ENCODE measurements at places on chromosomes 2 and 18.

DNA sequence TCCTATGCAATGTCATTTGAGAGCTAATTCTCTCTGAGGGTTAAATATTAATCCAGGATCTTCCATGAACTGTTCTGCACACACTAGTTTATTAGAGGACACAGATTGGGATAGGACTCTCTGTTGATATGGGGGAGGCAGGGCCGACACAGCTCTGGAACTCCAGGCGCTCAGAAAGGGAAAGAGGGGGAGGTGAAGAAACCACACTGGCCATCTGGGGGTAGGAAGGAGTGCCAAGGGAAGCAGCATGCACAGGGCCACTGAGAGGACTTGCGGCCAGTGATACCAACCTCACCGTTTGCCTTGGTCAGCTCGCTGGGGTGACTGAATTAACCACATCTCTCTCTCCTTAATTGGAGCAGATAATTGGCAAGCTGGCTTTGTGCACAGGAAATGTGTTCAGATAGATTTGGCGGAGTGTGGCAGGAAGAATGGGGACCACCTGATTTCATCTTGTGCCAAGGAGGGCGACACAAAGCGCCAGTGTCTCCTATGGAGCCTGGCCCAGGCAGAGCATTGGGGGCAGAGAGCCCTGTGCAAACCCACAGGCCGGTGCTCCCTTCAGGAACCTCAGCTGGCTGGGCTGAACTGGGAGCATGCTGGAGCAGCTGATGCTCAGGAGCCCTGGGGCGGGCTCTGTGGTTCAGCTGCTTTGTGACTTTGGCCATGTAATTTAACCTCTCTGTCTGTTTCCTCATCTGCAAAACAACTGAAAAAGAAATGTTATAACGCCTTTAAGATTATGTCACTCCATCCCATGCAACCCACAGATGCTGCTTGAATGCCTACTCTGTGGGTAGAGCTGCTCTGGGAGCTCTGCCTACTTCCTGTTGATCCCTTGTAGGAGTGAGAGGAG, 114.7 kb upstream of the STON1 start:
- peak; percentile 37 for DNase-seq
- peak overlapping the region; percentile 68 for H3K27ac ChIP-seq
- peaks cover 42% of the 10 kb centered on the region for H3K4me1 ChIP-seq
- peaks cover 1% of the 10 kb centered on the region for H3K36me3 ChIP-seq

- no peaks in the 10 kb centered on the region for H3K36me3 ChIP-seq
- no peak overlapping the region for H3K27ac ChIP-seq
- no peak overlapping the region for H3K4me3 ChIP-seq
- DNase-seq: no peak
- H3K4me1 ChIP-seq: no peaks in the 10 kb centered on the region
Measured at GRCh38 chr18:27695503-27695902, 481.4 kb downstream of the CDH2 start.

- no peaks in the 10 kb centered on the region for H3K36me3 ChIP-seq
- H3K4me3 ChIP-seq: no peak overlapping the region
- no peak for DNase-seq
Measured at GRCh38 chr2:60482222-60482621, 71.2 kb downstream of the BCL11A start.

DNA sequence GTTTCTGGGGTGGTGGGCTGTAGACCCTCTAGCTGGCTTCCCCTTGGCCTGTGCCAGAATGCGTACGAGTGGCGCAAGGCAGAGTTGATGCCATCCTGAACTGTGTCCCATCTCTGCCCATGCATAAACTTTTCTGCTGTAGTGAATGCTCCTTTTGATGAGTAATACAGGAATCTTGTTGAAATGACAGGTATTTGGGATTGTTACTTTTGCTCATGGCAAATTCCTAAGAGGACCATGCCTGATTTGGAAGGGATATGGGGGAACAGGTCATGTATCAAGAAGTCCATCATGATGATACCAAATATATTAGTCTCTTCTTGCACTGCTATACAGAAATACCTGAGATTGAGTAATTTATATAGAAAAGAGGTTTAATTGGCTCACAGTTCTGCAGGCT, 648.0 kb downstream of the SLC4A3 start:
- no peaks in the 10 kb centered on the region for H3K27me3 ChIP-seq
- H3K4me3 ChIP-seq: no peak overlapping the region
- H3K27ac ChIP-seq: no peak overlapping the region
- H3K4me1 ChIP-seq: no peaks in the 10 kb centered on the region

- no peak overlapping the region for H3K27ac ChIP-seq
- no peak overlapping the region for H3K4me3 ChIP-seq
- peaks cover 28% of the 10 kb centered on the region for H3K4me1 ChIP-seq
- no peaks in the 10 kb centered on the region for H3K36me3 ChIP-seq
Measured at GRCh38 chr2:10864861-10865636, 46.7 kb upstream of the KCNF1 start.

DNA sequence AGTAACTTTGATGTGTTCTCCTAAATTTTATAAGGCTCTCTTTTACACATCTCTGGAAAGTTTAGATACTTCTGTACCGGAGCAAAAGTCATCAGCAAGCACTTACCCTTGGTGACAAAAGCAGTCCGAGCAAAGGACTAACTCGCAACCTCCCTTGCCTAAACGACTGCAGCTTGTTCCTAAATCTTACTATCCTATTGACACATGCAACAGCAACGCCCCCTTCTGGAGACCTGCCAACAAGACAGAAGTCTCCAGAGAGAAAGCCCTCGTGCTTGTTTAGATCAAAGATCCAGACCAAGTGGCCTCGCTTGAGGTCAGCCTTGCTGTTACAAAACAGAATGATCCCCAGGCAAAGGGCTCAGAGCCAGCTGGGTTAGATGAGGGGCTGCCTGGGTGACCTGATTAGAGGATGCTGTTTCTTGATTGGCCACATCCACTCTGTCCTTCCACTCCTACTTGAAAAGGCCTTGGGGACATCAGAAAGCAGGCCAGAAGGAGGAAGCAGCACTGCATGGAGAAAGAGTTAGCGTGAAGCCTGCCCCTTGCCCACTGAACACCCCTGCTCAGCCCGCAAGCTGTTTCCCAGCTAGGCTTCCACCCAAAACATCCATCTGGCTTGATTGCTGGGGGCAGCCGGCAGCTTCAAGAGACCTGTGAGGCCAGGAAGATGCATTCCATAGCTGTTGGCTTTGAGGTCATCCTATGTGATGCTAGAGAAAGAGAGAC, 94.3 kb downstream of the HNRNPLL start:
- no peak overlapping the region for H3K27ac ChIP-seq
- peak; percentile 87 for DNase-seq
- no peak overlapping the region for H3K4me3 ChIP-seq
- H3K36me3 ChIP-seq: no peaks in the 10 kb centered on the region

DNA sequence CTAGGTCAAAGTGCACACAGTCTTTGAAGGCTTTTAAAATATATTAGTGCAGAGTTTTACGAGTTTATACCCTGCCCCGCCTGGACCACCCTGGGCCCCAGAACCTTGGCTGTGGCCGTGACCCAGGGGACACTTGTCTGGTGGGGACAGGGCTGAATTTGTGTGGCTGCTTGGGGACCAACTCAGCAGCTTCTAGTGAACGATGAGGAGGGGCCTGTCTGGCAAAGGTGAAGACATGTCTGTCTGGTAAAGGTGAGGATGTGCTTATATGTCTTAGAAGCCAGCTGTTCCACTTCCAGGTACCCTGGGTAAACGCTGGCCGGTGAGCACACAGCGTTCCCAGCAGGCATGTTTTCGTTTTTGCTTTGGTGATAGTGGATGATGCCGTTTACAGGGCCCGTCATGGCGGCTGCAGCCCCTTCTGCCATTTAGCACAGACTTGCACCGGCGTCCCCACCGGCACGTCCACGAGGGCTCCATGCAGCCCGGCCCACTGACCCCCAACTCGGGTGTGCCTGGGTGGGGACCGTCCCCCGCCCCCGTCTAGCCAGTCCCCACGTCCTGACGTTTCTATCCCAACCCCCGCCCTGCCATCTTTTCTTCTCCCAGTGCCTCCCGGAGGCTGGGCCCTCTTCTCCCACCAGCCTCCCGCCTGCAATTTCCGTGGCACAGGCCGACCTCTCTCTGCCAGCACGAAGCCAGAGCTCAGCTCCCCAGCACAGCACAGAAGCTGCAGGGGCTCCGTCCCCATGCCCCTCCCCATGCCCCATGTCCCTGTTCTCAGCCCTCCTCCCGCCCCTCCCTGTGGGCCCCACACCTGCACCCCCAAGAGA, 67.8 kb downstream of the SLC66A2 start:
- no peaks in the 10 kb centered on the region for H3K36me3 ChIP-seq
- H3K4me1 ChIP-seq: no peaks in the 10 kb centered on the region
- DNase-seq: no peak

DNA sequence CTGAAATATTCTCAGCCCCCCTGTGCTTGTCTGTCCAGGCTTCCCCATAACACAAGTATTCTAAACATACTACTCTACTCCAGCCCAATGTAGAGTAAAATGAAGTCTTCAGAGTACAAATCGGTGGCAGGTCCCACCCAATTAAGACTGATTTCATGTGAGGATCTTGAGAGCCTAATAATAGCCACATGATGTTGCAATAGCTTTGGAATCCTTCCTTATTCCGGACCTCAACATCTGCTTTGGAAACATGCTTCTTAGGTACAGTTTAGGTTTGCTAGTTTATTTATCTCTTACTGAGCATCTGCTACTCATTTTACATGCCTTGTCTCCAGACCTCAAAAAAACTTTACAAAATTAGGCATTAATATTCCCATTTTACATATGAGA, 207.3 kb upstream of the RAB6C start:
- no peaks in the 10 kb centered on the region for H3K36me3 ChIP-seq
- H3K4me1 ChIP-seq: no peaks in the 10 kb centered on the region
- H3K4me3 ChIP-seq: no peak overlapping the region
- no peak overlapping the region for H3K27ac ChIP-seq
- peaks cover 3% of the 10 kb centered on the region for H3K27me3 ChIP-seq

DNA sequence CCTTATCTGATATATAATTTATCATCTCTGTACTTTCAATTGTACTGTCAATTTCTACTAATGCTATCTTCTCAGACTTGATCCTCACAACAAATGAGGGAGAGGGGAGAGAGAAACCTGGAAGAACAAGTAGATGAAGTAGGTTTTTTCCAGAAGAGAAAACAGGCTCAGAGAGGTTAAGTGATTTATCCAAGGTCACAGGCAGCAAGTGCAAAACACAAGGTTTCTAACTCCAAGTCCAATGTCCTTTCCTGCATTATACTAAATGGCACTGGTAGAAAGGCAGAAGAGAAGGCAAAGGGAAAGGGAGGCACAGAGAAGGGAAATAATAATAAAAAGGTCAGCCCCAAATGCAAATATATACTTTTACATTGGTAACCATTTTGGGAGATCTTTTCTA, 7.5 kb downstream of the MEX3C start:
- H3K36me3 ChIP-seq: peaks cover 41% of the 10 kb centered on the region
- no peak overlapping the region for H3K4me3 ChIP-seq
- H3K27ac ChIP-seq: no peak overlapping the region

GRCh38 chr18:54479365-54479764, 111.7 kb upstream of the DYNAP start:
- H3K4me3 ChIP-seq: no peak overlapping the region
- H3K27ac ChIP-seq: no peak overlapping the region
- H3K36me3 ChIP-seq: no peaks in the 10 kb centered on the region
- no peak for DNase-seq
- no peaks in the 10 kb centered on the region for H3K4me1 ChIP-seq

- no peak overlapping the region for H3K4me3 ChIP-seq
- no peak overlapping the region for H3K27ac ChIP-seq
- H3K27me3 ChIP-seq: peaks cover 30% of the 10 kb centered on the region
- peaks cover 17% of the 10 kb centered on the region for H3K4me1 ChIP-seq
- no peaks in the 10 kb centered on the region for H3K36me3 ChIP-seq
Measured at GRCh38 chr2:105541189-105542050, 142.6 kb upstream of the FHL2 start.

- H3K4me3 ChIP-seq: no peak overlapping the region
- peaks cover 2% of the 10 kb centered on the region for H3K36me3 ChIP-seq
- peaks cover 4% of the 10 kb centered on the region for H3K4me1 ChIP-seq
- no peak for DNase-seq
Measured at GRCh38 chr18:78971511-78972245, 7.9 kb upstream of the SALL3 start.
